ENCODE measurements at places on chromosomes 6 and 20.

- no peak for DNase-seq
Measured at GRCh38 chr20:52256454-52256853, 64.9 kb upstream of the ZFP64 start.

DNA sequence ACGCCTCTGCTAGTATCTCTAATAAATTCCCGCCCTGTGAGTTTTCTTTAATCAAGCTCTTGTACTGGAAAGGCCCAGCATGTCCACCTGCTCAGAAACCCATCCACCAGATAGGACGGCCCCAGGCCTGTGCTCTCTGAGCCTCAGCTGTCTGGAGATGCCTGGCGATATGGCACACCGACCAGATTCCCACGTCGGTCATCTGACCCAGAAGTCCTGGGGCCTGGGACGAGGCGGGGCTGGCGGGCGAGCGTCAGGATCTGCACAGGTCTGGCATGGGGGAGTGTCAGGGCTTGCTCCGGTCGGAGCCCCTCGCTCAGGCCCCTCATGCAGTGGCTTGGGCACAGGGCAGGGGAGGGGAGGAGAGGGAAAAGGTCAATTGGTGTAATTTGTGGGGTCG is 10.2 kb downstream of the RNASET2 start:
- DNase-seq = no peak

- no peak for DNase-seq
Measured at GRCh38 chr6:158324136-158324535, 11.9 kb downstream of the TULP4 start.

DNA sequence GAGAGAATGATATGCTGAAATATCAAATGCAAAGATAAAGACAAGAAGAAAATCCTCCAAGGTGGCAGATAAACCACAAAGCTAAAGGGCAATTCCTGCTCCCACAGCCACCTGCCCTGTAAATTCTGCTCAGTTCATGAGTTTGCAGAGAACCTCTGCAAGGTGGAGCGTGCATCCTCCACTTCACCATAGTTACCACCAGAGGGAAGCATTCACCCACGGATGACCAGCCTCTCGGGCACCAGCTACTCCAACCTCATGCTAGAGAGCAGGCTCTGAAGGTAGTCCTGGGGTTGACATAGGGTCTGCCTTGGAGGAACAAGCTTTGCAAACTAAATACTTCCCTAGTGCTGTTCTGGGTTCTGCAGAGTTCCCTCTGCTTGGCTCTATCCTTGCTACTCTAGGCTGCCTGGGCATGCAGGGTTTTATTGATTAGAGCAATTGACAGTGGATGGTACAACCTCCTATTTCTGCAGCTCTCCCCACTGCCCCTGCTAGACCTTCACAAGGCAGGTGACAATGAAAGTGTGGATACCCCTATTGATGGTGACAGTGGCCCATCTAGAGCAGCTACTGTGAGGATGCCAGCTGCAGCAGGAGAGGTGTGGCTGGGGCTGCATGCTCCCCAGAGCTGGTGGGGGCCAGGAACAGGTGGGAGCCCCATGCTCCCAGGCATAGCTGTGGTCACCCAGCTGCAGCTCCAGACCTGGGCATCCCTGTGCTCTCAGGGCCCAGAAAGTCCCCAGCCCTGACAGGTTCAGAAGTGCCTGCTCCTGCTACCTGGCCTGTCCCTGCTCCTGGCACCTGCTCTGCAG is 51.1 kb downstream of the GGTLC1 start:
- peak; percentile 45 for DNase-seq

GRCh38 chr20:19403549-19403948 is 191.1 kb downstream of the SLC24A3 start:
- no peak for DNase-seq

DNA sequence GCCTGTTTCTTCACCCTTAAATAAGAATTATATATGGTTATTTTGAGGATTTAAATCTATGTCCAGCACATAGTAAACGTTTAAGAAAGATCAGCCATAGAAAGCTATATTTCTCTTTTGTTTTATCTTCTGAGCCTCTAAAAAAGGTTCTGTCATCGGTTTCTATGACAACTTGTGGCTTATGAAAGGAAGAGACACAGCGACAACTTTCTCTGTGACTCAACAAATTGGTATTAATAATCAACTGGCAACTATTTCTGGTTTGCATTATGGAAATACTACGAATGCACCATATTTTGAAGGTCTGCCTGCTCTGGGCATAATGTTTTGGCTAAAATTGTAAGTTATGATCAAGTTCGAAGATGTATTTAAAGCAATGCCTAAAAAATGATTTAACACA is 751.0 kb downstream of the CD109 start:
- DNase-seq = no peak

DNA sequence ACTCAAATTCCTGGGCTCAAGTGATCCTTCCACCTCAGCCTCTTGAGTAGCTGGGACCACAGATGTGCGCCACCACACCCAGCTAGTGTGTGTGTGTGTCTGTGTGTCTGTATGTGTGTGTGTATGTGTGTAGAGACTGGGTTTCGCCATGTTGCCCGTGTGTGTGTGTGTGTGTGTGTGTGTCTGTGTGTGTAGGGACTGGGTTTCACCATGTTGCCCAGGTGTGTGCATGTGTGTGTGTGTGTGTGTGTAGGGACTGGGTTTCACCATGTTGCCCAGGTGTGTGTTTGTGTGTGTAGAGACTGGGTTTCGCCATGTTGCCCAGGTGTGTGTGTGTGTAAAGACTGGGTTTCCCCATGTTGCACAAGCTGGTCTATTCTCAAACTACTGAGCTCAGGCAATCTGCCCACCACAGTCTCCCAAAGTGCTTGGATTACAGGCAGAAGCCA is 28.3 kb downstream of the CDK5RAP1 start:
- DNase-seq = no peak

DNA sequence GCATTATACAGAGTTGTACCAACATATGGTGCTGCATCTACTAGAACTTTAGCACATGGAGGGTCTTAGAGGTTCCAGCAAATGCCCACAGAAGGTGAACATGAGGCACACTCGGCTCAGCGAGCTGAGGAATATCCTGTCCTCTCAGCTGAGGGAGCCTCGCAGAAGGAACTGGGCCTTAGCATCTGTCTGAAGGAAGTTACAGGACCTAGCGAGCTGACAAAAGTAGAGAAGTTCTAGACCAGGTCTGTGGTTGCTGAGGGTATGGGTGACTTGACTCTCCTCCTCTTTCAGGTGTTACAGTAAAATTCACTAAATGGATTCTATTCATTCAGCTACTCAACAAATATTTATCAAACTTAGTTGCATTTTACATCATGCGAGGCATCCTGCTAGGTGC is 157.2 kb downstream of the ZDHHC14 start:
- peak; percentile 26 for DNase-seq

- DNase-seq = no peak
Measured at GRCh38 chr6:95248499-95248898, 328.8 kb upstream of the MANEA start.

- no peak for DNase-seq
Measured at GRCh38 chr6:34979218-34979617, 90.2 kb downstream of the ANKS1A start.

- no peak for DNase-seq
Measured at GRCh38 chr6:66553441-66553840, 846.4 kb upstream of the EYS start.

DNA sequence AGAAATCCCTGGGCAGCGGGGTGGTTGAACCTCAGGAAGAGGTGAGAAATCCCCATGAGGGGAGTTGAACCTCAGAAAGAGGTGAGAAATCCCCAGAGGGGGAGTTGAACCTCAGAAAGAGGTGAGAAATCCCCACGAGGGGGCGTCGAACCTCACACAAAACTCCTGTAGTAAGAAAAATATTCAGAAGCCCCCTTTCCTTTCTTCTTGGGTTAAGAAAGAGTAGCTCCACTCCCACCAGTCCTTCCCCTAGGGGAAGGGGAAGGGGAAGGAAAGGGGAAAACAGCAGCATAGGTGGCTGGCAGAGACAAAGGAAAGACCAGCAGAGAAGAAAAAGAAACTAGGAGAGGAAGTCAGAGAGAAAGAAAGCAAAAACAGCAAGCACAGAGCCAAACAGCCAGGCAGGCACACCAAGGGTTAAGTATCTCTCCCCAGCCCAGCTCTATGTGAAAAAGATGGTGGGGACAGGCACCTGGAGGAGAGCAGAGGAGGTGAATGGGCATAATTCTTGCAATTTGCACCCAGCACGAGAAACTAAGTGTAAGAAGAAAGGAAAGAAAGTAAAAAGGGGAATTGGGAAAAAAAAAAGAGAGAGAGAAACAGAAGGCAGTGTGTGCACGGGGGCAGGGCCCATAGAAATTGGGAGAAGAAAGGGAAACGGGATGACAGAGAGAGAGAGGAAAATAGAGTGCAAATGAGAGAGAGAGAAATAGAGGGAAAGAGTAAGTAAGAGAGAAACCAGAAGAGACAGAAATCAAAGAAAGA is 88.2 kb downstream of the PLG start:
- DNase-seq = no peak

- DNase-seq = no peak
Measured at GRCh38 chr6:81763968-81764367, 11.5 kb upstream of the TENT5A start.

- DNase-seq = peak; percentile 57
Measured at GRCh38 chr6:29071831-29072723, 15.0 kb downstream of the OR2B3 start.

GRCh38 chr6:104955491-104955890 is 1.4 kb upstream of the LIN28B start:
- DNase-seq = no peak

DNA sequence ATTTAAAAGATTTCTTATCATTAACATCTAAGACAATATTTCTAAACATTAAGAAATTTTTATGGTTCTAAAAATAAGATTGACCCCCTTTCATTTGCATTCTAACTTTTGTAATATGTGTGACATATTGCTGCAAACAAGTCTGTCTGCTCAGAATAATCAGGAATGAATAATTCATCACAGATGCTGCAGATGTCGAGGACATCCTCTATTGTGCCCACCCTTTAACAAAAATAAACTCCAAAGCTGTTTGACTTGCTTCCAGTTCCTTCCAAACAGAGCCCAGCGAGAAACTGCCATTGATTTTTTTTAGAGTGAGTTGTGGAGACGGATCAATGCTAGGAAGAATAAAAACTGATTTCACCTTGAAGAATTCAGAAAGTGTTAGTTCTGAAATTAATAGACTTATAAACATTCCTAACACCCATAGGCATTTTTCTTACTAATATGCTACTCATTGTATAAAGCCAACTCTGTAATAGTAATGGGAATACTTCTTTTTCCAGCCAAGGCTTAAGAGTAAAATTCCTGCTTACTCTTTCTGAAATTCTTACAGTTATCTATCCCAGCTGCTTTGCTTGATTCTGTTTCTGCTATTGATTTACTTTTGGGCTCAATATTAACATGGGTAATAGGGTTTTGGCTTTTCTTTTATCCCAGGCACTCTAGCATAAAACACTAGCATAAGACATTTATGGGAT is 244.8 kb upstream of the FAM83B start:
- DNase-seq = no peak

DNA sequence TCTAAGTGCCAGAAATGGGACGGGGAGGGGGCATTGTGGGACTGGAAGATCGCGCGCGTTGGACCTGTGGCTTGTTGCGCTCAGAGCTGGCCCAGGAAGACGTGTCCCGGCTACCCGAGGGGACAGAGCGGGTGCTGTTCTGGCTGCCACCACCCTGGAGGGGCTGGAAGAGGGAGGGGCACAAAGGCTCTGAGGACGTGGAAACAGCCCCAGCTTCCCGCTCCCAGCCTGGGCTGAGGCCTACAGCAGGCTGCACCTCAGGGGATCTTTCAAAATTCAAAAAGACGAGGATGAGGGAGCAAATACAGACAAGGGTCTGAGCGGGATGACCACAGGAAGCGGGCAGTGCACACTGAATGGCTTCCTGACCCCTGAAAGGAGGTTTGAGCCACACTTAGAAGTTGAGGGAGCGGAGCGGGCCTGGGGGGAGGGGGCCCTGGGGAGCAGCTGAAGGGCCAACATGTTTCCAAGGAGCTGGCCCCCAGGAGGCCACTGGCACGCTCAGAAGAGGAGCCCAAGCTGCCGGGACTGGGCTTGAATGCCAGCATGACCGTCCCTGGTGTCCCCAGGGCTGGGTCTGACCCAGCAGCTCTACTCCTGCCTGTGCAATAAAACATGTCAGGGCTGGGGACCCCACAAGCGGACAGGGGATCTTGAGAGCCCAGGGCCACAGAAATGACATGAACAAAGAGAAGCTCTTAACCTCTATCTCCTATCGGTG is 1.3 kb downstream of the OXT start:
- no peak for DNase-seq

DNA sequence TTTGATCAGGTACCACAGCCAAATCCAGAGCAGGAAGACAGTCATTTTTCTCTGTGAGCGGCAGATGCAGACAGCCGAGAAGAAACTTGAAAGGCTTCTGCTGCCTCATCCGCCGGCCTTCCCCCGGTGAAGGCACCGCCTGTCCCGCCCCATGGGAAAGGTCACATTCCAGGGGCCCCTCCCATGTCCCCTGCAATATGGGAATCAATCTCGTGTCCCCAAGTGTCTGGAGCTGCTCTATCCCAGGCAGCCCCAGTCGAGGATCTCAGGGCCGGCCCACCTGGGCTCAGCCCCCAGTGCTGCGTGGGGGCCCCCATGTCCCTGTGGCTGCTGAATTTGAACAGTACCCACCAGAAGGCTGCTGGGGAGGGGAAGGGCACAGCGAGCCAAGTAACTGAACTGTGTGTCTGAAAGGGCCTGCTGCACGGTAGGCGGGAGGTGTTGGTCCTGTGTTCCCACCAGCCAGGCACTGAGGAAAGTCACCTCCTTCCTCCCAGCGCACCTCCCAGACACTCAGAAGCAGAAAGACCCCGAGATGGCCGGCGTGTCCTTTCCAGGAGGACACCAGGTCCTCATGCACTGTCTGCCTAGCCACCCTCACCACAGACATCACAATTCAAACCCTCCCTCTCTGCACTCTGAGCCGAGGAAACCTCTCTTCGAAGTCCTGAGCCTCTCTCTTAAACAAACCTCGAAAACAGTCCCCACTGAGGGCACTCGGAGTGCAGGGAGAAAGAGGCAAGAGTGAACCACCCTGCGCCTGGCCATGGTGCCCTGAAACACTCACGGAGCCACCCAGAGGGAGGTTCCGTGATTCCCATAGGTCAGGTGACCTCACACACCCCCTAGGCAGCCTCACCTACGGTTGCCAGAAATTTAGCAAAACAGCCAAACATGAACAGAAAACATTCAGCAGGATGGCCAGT is 99.3 kb downstream of the PSMB1 start:
- DNase-seq = no peak

- DNase-seq = no peak
Measured at GRCh38 chr6:151052021-151052646, 186.6 kb downstream of the MTHFD1L start.

- DNase-seq = no peak
Measured at GRCh38 chr6:38676974-38677544, 25.9 kb downstream of the GLO1 start.

GRCh38 chr6:32912951-32913350 is 27.9 kb downstream of the HLA-DMB start:
- DNase-seq = no peak

DNA sequence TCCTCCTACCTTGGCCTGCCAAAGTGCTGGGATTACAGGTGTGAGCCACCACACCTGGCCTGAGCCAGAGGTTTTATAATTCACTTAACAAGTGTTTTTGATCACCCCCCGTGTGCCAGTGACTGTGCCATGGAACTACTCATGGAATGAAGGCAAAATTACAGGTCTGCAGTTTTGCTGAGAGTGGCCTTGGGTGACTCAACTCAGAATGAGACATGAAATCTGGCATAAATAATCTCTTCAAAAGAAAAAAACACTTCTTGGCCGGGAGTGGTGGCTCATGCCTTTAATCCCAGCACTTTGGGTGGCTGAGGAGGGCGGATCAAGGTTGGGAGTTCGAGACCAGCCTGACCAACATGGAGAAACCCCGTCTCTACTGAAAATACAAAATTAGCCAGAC is 166.9 kb upstream of the SALL4 start:
- DNase-seq = no peak

- no peak for DNase-seq
Measured at GRCh38 chr20:22455259-22455658, 129.1 kb downstream of the FOXA2 start.
